ENCODE measurements at places on chromosomes 7 and 10. TPM values are rescaled to one million over a fixed set of nuclear protein-coding genes. Genes with fewer than 3 reads are reported as not detected.

POM121L12 gene
- total RNA-seq, result not detected

NEUROG3 gene
- not detected for total RNA-seq

SSC4D gene
- total RNA-seq, result not detected

ABCC2 gene
- total RNA-seq, result 0.95 TPM

OR2A5 gene
- total RNA-seq, result not detected

EIF3A gene
- total RNA-seq, result 129 TPM

AMZ1 gene
- total RNA-seq, result 0.88 TPM

FAM25A gene
- total RNA-seq, result not detected

SFRP4 gene
- total RNA-seq, result not detected

AKR1E2 gene
- total RNA-seq, result 4.8 TPM

SLC18A3 gene
- total RNA-seq, result not detected

FAM20C gene
- total RNA-seq, result not detected

SPAM1 gene
- not detected for total RNA-seq

HEPACAM2 gene
- not detected for total RNA-seq

SP8 gene
- total RNA-seq, result not detected

SNCG gene
- total RNA-seq, result not detected

OR2A7 gene
- total RNA-seq, result 3.0 TPM

CAMK2B gene
- total RNA-seq, result not detected

MMP21 gene
- not detected for total RNA-seq

Measured in activated CD4-positive, alpha-beta memory T cell treated with anti-CD3 and anti-CD28 coated beads, Interleukin-2, amount 10 ng/mL, durations not matched to agents 7 days and 5 days (primary cell).